ENCODE measurements at places on chromosomes 13 and 19.

- DNase-seq = no peak
Measured at GRCh38 chr13:111397202-111397880, 76.9 kb downstream of the TEX29 start.

DNA sequence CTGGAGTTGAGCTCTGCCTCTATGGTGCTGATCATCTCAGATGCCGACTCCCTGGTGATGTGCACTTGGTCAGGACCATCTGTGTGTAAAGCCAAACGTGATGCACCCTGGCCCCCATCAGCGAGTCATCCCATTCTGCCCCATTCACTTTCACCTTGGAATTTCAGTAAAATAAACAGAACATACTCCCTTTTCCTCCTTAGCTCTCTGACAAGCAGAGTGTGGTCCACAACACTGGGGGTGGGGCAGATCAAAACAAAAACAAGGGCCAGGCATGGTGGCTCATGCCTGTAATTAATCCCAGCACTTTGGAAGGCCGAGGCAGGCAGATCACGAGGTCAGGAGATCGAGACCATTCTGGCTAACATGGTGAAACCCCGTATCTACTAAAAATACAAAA is 12.3 kb downstream of the CEACAM20 start:
- DNase-seq = no peak

- DNase-seq = peak; percentile 21
Measured at GRCh38 chr19:51480590-51480989, 2.3 kb downstream of the CEACAM18 start.

- no peak for DNase-seq
Measured at GRCh38 chr13:38905861-38906260, 84.8 kb downstream of the STOML3 start.

DNA sequence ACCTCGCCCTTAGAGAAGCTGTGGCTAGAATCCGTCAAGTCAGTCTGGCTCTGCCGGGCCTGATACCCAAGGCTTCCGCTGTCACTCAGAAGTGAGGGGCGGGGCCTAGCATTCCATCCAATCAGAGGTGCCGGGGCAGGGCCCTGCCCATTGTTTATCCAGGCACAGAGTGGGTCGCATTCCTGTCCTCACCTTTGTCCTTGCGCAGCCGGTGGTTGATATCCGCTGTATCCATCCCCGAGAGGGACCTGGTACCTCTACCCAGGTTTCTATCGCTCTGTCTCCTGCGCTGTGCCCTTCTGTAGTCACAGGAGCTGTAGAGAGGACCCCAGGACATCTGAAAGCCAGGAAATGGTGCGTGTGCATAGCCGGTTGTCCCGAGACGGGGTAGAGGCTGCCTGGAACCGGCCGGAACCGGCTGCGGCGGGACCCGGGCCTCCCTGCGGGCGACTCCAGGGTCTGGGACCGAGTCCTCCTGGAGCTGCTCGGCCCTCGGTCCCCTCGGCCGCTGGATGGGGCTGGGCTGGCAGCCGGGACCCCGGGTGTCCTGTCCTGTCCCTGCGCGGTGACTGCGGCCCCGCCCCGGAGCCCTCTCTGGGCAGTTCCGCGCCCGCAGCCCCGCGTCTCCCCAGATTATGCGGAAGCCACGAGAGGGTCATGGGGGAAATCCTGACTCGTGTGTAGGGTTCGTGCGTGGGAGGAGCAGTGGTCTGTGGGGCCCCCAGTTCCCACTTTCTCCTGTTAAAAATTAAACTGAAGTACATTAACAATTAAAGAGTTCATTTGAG is at the start of gene ZNF763:
Gene ZNF763, plus strand, starts transcription at position 183 of the 788 bp plus-strand sequence. Its CDS starts 169 bp downstream, at position 352.
- peak; percentile 87 for DNase-seq

GRCh38 chr13:99374994-99375737 is 68.0 kb upstream of the GPR183 start:
- no peak for DNase-seq

DNA sequence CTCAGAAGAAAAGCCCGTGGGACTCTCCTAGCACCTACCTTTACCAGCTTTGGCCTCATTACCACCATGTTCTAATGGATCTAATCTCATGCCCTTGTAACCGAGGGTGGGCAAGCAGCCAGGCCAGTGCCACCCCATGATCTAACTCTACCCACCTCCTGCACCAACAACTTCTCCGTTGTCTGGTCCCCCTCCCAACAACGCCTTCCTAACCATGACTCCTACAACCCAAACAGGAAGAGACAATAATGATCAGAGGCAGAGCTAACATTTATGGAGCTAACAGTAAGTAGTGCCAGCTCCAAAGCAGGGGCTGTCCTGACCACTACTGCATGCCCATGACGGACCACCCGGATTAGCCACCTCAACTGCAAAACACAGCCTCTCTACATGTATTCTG is 3.5 kb downstream of the USP12 start:
- DNase-seq = no peak

GRCh38 chr19:45040059-45040771 is 1.4 kb downstream of the CLASRP start:
- no peak for DNase-seq

DNA sequence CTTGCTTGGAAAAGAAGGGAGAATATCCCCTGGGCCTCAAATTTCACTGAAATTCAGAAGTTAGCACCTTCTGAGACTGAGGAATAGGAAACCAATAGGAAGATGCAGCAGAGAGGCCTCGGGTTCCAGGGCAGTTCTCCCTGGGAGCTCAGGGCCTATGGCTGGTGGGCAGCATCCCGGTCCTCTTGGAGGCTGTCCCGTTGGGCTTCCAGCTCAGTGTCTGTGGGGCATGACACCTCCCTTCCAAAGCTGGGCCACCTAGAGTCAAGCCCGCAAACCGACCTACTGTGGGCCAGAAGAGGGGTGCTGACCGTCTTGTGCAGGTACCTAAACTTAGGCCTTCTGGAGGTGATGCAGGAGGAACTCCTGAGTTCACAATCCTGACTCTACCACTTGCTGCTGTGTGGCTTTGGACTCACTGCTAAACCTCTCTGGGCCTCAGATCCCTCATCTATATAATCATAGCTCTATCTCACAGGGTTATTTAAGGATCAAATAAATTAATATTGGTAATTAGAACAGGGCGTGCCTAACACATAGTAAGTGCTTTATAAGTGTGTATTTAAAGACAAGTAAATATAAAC is 17.1 kb downstream of the SIAH3 start:
- DNase-seq = no peak

- peak; percentile 91 for DNase-seq
Measured at GRCh38 chr19:15629003-15629880, 11.5 kb upstream of the CYP4F3 start.

Measured in stimulated activated CD4-positive, alpha-beta T cell treated with anti-CD3 and anti-CD28 coated beads, Interleukin-4, amount 100 ng/mL, for 1 hour (primary cell).